ENCODE measurements at places on chromosomes 11 and 22.

DNA sequence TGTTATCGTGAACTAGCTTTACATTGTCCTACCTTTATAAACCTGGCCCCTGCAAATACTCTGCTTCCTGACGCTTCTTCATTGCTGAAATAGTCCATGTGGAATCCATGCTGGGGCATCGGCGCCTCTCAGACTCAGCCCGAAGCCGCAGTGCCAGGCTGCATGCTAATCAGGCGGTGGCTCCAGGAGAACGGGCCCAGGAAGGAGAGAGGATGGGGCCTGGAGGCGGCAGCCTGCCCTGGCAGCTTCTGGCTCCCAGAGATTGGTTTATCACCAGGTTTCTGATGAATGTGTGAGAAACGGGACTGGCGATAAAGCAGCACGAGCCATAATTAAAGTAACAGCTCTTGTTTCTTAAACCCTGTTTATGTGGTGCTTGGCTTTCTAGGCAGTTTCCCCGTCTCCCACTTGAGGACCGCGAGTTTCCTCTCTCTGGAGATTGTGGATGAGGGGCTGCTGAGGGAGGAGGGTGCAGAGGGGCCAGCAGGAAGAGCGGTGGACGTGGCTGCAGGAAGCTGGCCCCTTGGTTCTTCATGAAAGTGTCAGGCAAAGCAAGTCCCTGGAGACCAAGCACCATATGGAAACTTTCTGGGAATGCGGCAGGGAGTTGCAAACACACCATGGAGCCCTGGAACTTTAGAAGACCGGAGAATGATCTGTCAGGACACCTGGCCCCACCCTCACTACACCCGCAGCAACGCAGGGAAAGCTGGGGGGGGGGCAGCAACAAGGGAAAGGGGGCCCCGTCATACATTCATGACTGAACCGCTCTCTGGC lies 93.4 kb downstream of the NTM start:
- no peak for DNase-seq

GRCh38 chr11:120784566-120785251 lies 239.2 kb upstream of the TBCEL start:
- DNase-seq: no peak

DNA sequence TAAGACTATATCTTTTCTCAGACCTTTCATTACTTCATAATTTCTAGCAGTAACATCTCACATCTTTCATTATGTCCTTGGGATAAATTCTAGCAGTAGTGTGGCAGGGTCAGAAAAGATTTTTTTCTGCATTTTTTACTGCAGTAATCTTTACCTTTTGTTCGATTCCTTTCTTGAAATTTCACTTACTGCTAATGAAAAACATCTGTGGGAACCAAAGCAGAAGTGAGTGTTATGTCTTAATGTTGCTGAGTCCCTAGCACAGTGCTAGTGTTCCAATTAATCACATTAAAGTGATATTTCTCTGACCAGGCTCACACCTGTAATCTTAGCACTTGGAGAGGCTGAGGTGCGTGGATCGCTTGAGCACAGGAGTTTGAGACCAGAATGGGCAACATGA lies 123.6 kb downstream of the EHF start:
- DNase-seq: no peak

GRCh38 chr22:36411589-36412258 lies 24.0 kb upstream of the MYH9 start:
- no peak for DNase-seq

DNA sequence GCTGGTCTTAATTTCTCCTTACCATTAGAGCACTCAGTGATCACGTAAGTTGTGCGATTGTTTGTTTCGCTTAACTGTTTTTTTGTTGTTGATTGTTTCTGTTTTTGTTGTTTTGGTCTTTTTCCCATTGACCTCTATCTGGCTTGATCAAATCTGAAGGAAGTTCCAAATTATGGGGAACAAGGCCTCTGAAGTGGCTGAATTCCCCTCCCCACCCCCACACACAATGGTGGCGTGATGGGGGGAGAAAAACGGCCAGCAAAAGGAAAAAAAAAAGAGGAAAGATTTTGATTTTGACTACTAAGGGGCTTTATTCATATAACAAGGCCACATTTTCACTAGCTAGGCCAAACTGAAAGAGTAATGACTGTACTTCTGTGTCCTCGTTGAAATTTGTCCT lies 53.6 kb downstream of the OSBPL5 start:
- no peak for DNase-seq

- DNase-seq: no peak
Measured at GRCh38 chr11:60775420-60775961, 9.6 kb upstream of the MS4A10 start.

GRCh38 chr11:120883404-120884080 lies 140.4 kb upstream of the TBCEL start:
- no peak for DNase-seq
